Stimulated activated CD4-positive, alpha-beta T cell treated with anti-CD3 and anti-CD28 coated beads, Interleukin-15, amount 100 ng/mL, for 1 hour (primary cell): ENCODE measurements at places on chromosomes 2 and 18.

DNA sequence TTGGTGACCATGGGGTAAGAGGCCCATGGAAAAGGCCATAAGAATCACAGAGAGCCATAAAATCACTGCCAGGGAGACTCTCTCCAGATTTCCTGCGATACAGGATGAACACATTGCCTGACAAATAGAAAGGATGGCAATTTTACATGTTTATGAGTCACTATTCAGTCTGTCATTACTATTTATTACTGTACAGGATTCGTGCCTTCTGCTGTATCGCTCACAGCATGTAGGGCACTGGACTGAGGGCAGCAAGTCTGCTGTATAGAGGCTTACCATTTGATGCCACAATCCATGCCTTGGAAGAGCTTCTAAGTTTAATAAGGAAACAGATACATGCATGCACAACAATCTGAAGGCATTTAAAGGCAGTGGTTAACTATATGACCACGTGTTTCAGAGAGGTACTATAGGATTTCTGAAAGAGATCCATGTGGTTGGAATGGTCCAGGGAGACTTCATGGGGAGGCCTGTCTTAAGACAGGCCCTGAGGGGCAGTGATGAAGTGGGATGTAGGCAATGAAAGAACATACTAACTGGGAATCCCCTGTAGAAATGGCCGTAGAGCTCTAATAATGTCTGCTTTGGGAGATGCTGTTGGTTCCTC lies 702.4 kb upstream of the RAB6C start:
- DNase-seq: no peak

- no peak for DNase-seq
These were observed 78.0 kb upstream of the MGAT5 start for GRCh38 chr2:134175834-134176233.

GRCh38 chr2:183242937-183243336 lies 118.7 kb downstream of the NUP35 start:
- no peak for DNase-seq

DNA sequence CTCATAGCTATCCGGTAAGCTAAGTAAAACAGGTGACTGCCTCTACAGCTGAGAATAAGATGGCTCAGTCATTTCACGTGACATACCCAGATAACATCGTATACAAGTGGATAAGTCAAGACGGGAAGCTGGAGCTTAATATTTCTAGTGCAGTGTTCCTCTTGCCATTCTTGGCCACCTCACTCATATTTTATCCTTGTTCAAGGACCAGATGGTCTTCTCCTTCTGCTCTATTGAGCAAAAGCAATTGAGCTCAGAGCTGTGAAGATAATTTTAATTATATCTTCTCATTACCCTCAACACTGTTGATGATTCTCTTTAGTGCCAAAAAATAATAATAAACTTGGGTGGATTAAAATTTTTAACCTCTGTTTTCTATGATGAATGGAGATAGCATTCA lies 201.1 kb downstream of the DCC start:
- DNase-seq: no peak

GRCh38 chr2:45649462-45649857 lies 2.0 kb upstream of the PRKCE start:
- no peak for DNase-seq

GRCh38 chr18:64966667-64967066 lies 784.1 kb upstream of the CDH7 start:
- no peak for DNase-seq

- no peak for DNase-seq
These were observed 969.7 kb downstream of the DCDC2C start for GRCh38 chr2:4673025-4673489.

GRCh38 chr18:74137920-74138538 lies 9.6 kb downstream of the FBXO15 start:
- no peak for DNase-seq

DNA sequence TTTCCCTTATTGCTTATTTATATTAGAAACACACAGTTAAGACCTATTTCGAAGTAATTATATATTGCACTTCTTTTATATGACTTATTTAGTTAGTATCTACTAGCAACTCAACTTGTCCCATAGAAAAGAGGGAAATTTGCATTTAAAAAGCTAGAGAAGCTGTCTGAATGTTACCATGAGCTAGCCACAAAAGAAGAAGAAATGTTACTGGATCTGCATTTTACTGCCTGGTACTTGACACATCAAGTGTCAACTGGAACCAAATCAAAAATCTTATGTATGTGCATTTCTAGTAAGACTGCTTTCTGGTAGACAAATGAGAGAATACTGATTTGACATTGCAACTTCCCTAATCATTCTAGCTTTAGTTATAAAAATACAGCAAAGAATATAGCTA lies 424.6 kb upstream of the VRK2 start:
- no peak for DNase-seq

DNA sequence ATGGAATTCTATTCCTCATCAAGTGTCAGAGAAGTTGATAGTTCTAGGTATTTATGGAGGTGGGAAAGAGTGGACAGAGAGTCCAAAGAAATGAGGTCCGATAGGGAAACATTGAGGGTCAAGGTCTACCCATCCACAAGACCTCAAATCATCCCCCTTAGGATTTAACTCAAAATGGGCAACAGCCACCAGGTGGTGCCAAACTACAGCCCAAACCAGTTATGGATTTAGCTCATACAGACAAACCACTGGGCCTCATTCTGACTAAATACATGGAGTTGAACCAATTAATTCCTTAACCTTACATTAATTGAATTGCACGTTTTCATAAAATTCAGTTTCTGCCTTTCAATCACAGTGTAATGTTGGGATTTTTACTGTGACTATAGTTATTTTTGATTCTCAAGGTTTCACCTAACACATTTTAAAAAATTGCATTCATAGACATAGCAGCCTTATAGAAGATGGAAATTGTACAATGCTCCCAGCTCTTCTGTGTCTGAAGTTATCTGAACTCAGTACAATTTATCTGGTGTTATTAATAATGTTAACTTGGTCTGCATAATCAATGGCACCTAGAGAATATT lies 98.2 kb upstream of the HNMT start:
- DNase-seq: no peak

- peak; percentile 84 for DNase-seq
These were observed 17.1 kb downstream of the ARHGAP25 start for GRCh38 chr2:68751397-68752339.

DNA sequence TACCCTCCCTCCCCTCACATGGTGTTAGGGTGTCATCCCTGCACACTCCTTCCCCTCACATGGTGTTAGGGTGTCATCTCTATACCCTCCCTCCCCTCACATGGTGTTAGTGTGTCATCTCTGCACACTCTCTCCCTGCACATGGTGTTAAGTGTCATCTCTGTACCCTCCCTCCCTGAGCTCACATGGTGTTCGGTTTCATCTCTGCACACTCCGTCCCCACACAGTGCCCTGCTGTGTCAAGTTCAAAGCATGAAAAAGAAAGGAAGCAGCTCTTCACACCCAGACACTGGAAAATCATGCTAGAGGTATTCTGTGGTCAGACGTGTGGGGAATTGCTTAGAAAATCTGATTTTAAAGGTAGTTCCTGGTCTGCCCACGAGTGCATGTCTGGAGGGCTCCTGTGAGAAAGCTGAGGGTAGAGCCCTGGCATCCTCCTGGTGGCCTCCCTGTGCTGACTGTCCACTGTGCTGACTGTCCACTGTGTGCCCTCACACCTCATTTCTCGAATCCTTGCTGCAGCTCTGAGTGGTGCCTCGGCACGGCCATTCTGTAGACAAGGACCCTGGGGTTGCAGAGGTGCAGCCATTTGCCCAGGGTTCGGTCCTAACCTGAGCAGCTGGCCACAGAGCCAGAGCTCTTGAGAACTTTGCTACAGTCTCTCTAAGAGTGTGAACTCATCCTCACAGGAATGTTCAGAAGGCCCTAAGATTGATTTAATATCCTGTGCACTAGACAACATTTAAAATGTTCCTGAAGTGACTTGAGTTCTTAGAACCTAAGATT lies 69.1 kb upstream of the NFATC1 start:
- no peak for DNase-seq

GRCh38 chr2:87401726-87402345 lies 346.1 kb upstream of the PLGLB2 start:
- DNase-seq: no peak

DNA sequence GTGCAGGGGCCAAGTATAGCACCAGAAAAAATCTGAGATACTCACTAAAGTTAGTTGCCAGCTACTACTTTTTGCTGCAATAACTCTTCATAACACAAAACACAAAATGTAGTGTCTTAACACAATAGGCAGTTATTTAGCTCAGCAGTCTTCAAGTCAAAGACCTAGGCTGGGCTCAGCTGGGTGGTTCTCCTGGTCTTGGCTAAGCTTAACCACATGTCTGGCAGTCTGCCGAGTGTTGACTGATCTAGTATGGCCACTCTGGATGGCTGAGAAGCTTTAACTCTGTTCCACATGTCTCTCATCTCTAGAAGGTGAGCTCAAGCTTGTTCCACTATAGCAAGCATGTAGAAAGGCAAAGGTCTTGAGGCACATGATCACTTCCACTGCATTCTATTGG lies 451.6 kb downstream of the SOX11 start:
- no peak for DNase-seq

DNA sequence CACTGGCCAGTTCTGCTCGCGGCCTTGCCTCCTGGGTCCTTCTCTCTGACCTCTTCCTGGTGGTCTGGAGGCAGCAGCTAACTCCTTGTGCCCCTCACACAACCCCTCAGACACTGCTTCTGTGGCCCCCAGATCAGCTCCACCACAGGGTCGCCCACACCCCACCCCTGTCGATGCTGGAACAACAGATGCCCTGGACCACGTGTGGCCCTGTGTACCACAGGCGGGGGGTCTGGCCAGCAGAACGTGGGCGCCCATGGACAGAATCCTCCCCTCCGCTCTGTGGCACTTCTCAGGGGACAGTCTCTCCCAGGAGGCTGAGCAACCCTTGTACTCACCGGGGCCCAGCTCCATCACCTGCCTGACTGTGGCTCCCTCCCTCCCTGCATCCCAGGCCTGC lies 245.6 kb downstream of the NDUFA10 start:
- DNase-seq: no peak

DNA sequence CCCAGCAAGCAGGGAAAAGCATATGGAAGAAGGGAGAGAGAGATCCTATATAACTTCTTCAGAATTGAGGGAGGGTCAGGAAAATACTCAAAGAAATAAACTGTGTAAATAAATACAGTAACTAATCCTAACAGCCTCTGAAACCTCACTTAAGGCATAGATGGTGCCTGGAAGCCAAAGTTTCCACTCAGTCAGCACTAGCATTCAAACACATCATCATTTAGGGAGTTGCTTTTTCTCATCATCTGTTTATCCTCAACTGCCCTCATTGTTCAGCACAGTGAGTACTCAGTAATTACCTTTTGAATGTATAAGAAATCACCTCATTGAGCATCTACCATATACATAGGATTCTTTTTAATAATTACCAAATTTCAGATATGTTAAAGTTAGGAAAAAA lies 262.9 kb downstream of the C1D start:
- DNase-seq: no peak

DNA sequence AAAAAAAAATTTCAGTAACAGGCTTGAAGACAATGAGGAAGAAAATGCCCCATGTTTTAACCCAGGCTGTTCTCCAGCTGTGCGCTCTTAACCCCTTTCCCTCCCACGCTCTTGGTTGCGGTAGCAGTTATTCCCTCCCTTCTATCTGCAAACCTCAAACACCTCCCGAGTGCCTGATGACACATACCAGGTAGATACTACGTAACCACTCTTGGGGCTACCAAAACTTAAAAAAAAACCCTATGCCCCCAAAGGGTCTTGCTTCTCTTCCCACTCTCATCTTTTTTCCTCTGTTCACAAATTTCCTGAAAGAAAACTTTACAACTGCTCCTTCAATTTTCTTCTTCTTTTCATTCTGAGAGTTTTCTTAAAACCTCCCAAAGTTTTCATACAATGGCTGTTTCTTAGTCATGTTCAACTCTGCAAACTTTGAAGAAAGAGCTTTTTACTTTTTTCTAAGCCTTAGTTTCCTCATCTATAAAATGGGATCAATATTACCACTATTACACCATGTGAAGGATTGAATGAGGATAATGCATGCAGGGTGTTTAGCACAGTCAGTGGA lies 4.9 kb upstream of the DRC1 start:
- no peak for DNase-seq
